Midbrain (tissue), 1 donor: ENCODE measurements at places on chromosomes 6 and 20.

DNA sequence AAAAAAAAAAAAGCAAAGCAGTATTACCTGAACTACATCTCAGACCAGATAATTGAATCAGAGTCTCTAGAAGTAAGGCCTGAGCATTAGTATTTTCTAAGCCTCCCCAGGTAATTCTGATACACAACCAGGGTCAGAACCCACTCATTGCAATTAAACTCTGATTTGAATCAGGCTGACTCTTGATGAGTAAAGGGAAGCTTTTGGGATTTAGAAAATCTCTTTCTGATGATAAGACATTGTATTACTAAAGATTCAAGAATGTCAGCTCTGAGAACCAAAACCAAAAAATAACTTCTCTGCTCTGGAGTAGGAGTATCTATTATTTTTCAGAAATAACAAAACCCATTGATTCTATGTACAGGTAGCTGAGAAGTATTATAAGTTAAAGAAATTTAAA, 100.1 kb upstream of the COL21A1 start:
- DNase-seq, result no peak

- no peak for DNase-seq
These were observed 139.5 kb upstream of the FAM83B start for GRCh38 chr6:54706844-54707605.

DNA sequence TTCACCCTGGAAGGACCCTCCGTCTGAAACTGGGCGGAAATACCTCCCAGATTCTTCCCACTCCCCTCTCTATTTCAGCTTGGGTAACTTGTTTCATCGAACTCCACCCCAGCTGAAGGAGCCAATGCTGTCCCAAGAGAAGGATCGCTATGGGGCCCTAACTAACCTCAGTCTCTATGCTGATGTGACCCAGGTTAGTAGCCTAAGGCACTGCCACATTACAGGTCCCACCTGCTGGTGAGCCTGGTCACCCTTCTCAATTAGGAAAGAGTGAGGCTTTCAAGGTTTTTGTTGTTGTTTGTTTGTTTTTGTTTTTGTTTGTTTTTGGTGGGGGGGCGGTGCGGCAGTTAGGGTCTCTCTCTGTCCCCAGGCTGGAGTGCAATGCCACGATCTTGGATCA, 168.4 kb downstream of the OR2B2 start:
- no peak for DNase-seq

DNA sequence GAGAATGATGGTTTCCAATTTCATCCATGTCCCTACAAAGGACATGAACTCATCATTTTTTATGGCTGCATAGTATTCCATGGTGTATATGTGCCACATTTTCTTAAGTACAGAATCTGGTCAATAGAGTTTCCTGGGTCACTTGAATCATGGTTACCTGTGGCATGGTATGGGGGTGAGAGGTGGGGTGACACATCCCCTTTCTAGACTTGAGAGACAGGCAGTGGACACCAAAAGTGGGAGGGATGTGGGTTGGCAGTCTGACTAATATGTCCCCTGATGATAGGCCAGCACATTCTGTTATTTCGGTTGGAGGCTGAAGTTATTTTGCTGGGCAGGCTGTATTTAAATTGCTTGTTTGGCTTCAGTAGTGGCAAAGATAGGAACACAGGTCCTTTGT, 78.1 kb downstream of the UST start:
- no peak for DNase-seq

DNA sequence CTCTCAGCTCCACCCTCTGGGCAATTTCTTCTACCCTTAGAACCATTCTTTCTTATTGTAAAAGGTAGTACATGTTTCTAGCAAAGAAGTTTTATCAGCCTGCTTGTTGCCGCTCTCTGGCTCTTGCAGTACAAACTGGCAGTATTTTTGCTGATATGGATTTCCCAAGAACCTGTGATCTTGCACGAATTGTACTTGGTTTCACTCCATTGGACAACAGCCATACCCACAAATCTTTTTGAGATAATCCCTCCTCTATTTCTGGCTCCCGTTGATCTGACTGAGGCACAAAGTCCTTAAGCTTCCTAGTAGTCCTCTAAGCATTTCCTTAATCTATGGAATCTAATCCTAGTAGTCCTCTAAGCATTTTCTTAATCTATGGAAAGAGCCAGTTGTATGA, 487.0 kb upstream of the PTCHD4 start:
- DNase-seq, result no peak

GRCh38 chr6:12037798-12038197, 25.7 kb downstream of the HIVEP1 start:
- no peak for DNase-seq

DNA sequence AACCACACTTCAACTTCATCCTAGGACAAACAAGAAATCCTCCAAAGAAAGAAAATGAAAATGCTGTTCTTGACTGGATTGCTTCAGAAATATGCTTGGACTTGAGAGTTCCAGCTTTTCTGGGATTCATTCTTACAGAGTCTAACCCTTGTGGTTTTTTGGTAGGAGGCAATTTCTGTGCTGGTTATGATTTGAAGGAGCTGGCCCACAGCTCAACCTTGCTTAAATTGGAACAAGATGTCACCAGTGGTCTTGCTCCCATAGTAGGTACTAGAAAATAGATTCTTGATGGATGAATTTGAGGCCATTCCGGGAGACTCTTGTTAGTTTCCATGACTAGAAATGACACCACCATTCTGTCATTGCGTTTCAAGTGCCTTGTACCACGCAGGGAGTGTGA, 54.3 kb upstream of the BMP6 start:
- DNase-seq, result no peak

- DNase-seq, result no peak
These were observed 838.0 kb upstream of the DEFB115 start for GRCh38 chr20:30419466-30419865.

- DNase-seq, result no peak
These were observed 179.8 kb downstream of the FOXA2 start for GRCh38 chr20:22404419-22405170.

- DNase-seq, result no peak
These were observed 29.5 kb downstream of the CEP85L start for GRCh38 chr6:118621799-118622470.

DNA sequence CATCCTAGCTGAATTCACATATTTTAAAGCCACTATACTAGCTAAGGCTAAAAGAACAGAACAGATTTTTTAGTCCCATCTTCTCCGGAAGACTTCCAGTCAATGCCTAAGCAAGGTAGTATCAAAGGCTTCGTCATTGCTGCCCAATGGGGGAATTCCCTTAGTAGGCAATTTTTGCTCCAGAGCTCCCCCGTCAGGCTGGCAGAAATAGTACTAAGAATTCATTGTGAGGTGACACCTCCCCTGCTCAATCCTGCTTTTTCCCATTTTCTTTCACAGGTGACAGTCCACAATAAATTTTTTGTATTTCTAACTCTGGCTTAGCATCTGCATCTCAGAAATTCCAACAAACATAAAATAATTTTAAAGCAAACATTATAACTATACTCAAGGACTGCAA, 52.8 kb upstream of the SRSF6 start:
- DNase-seq, result no peak

- DNase-seq, result no peak
These were observed 444.5 kb downstream of the PREX1 start for GRCh38 chr20:48383252-48383651.
